ENCODE measurements at places on chromosomes 4 and X.

- DNase-seq: no peak
These were observed 50.8 kb upstream of the HOPX start for GRCh38 chr4:56731857-56732256.

DNA sequence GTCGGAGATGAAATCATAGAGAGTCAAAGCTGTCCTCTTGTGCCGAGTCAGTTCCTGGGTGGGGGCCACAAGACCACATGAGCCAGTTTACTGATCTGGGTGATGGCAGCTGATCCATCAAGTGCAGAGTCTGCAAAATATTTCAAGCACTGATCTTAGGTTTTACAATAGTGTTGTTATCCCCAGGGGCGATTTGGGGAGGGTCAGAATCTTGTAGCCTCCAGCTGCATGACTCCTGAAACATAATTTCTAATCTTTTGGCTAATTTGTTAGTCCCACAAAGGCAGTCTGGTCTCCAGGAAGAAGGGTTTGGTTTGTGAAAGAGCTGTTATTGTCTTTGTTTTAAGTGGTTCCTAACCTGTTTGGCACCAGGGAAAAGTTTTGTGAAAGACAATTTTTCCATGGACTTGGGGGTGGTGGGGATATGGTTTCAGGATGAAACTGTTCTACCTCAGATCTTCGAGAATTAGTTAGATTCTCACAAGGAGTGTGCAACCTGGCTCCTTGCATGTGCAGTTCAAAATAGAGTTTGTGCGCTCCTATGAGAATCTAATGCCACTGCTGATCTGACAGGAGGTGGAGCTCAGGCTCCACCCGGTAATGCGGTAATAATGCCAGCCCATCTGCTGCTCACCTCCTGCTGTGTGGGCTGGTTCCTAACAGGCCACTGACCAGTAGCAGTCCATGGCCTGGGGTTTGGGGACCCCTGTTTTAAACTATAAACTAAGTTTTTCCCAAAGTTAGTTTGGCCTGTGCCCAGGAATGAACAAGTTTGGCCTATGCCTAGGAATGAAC, 29.2 kb downstream of the METAP1 start:
- no peak for DNase-seq

- no peak for DNase-seq
These were observed 21.7 kb upstream of the GEMIN8 start for GRCh38 chrX:14051416-14051815.

- no peak for DNase-seq
These were observed 168.8 kb upstream of the HS3ST1 start for GRCh38 chr4:11597506-11597905.

GRCh38 chrX:79367907-79368306, 773 bp upstream of the ITM2A start:
- DNase-seq: no peak

- DNase-seq: no peak
These were observed 350.9 kb upstream of the F9 start for GRCh38 chrX:139179592-139179991.

DNA sequence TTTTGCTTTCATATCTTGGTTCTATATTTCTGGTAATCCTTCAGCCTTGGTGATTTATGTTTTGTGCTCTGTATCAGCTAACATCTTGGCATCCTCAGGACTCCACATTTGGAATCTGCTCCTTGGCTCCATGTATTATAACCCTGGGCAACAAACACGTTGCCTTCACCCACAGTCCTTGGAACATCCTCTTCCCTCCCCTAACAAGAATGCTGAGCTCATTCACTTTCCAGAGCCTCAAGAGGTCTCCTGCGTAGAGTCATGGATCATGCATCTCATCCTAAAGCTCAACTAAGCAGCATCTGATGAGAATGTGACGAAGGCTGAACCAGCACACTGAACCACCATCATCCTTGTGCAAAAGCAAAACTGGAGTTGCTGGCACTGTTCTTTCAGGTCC, 60.5 kb upstream of the C1GALT1C1 start:
- no peak for DNase-seq

DNA sequence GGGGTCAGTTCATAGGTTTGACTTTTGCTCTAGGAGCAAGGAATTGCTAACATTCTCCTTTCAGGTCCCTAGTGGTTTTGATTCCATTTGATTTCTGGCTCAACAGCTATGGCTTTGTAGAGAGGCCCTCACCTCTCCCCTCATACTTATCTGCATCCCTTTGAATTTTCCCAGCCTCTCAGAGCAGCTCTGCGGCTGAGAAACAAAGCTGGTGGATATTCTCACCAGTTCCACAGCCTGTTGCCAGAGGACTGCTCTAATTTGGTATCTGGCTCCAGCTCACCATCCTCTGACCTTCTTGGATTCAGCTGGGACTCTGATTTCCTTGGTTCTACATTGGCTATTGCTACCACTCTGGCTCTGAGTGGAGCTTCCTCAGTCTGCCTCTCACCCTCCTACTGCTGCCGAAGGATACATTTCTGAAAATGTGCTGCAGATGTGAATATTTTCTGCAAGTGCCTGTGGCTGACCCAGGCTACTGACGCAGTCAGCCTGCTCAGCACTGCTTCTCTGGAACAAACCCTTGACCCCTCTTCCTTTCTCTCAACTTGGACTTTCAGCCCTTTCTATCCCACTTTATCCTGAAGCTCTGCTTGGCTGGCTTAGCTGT, 110.9 kb upstream of the ENPEP start:
- DNase-seq: no peak

- DNase-seq: peak; percentile 35
These were observed 62.3 kb upstream of the RELL1 start for GRCh38 chr4:37748485-37748884.

GRCh38 chr4:145034727-145035211, 63.2 kb downstream of the ANAPC10 start:
- DNase-seq: no peak

DNA sequence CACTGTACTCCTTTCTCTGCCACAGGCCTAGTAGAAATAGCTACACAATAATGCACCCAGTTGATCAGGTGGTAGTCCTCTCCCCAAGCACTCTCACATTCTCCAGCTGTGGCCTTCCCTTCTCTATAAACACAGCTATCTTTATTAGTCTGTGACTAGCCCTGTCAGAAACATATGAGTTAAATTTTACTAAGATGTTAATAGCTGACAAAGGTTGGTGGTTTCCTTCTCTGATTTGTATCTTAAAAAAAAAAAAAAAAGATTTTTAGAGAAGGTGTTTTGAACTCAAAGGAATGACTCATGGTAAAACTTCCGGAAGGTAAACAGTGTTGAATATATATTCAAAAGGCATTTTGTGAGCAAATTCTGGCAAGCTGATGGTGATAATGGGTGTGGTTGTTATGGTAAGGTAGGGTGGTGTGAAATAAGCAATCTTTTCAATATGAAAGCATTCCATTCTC, 327.4 kb downstream of the PPP3CA start:
- no peak for DNase-seq
